GM12878 (cell line): ENCODE measurements at places on chromosomes 11 and 22. TPM values are rescaled to one million over a fixed set of nuclear protein-coding genes. Genes with fewer than 3 reads are reported as not detected.

Gene TIMP3
- 0.40 and 0.74 TPM in 2 replicates for total RNA-seq

Gene CLMP
- 0.19 and 0.21 TPM in 2 replicates for total RNA-seq

Gene BATF2
- total RNA-seq = 0.98 and 1.1 TPM in 2 replicates

Gene TTC28
- total RNA-seq = 5.8 and 8.4 TPM in 2 replicates

Gene RBX1
- total RNA-seq = 87.9 and 91.1 TPM in 2 replicates

- H3K27me3 ChIP-seq = no peaks in the 10 kb centered on the region
- H3K4me1 ChIP-seq = no peaks in the 10 kb centered on the region
- no peak overlapping the region for H3K27ac ChIP-seq
- no peaks in the 10 kb centered on the region for H3K36me3 ChIP-seq
- no peak overlapping the region for H3K4me3 ChIP-seq
These were observed 564.1 kb downstream of the CNTN5 start for GRCh38 chr11:99584830-99585229.

GRCh38 chr11:64933935-64934681, 1.6 kb downstream of the GPHA2 start:
- H3K36me3 ChIP-seq = no peaks in the 10 kb centered on the region
- no peak overlapping the region for H3K27ac ChIP-seq
- no peak overlapping the region for H3K4me3 ChIP-seq
- H3K27me3 ChIP-seq = no peaks in the 10 kb centered on the region; the same call in 1 of the 2 replicates
- DNase-seq = no peak
- no peaks in the 10 kb centered on the region for H3K4me1 ChIP-seq

DNA sequence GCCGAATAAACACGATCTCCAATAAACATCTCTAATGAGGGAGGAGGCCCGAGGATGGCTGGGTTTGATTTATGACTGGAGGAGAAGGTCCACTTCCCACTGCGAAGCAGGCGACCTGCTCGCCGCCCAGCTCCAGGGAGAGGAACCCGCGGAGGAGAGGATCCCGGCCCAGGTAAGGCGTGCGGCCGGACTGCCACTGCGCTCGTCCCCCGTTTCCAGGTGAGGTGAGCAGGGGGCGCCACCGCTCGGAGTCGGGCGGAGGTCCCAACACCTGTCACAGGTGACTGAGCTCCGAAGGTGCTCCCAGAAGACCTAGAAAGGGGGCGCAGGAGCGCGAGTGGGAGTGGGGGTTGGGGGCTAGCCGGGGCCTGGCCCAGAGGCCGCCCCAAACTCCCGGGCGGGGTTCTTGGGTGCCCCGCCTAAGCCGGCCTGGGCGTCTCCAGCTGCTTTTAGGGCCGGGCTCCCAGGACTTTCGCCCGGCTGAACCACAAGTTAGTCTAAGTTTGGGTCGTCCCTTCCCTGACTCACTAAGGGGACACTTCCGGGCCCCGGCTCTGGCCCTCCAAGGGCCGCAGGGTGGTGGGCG, 5.4 kb upstream of the PAX6 start:
- no peaks in the 10 kb centered on the region for H3K36me3 ChIP-seq
- H3K4me3 ChIP-seq = peak overlapping the region; percentile 24; the same call in 1 of the 2 replicates
- no peak overlapping the region for H3K27ac ChIP-seq
- H3K27me3 ChIP-seq = peaks cover 62% of the 10 kb centered on the region
- DNase-seq = no peak

DNA sequence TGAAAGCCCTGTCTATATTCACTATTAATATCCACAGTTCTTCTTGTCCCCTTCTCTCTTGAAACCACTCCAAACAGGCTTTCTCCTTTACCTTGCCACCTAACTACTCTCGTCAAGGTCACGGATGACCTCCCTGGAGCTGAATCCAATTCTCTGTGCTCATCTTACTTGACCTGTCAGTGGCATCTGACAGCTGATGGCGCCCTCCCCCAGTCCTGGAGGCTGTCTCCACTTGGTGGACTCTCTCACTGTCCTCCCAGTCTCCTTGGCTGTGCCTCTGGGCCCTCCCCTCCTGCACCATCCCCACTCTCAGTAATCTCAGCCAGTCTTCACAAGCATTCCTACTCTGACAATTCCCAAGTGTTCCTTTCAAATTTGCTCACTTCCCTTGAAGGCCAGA, 8.7 kb downstream of the TNKS1BP1 start:
- H3K4me3 ChIP-seq = no peak overlapping the region
- H3K36me3 ChIP-seq = peaks cover 1% of the 10 kb centered on the region; the same call in 1 of the 2 replicates
- no peak overlapping the region for H3K27ac ChIP-seq
- no peak for DNase-seq

GRCh38 chr11:1564535-1565172, 7.4 kb downstream of the DUSP8 start:
- no peak overlapping the region for H3K27ac ChIP-seq
- no peak overlapping the region for H3K4me3 ChIP-seq
- H3K4me1 ChIP-seq = no peaks in the 10 kb centered on the region
- H3K27me3 ChIP-seq = no peaks in the 10 kb centered on the region
- DNase-seq = no peak
- no peaks in the 10 kb centered on the region for H3K36me3 ChIP-seq

GRCh38 chr11:61885166-61885778, 6.1 kb downstream of the FADS3 start:
- no peaks in the 10 kb centered on the region for H3K36me3 ChIP-seq
- H3K27me3 ChIP-seq = no peaks in the 10 kb centered on the region
- DNase-seq = no peak
- peaks cover 15% of the 10 kb centered on the region for H3K4me1 ChIP-seq

- H3K27ac ChIP-seq = no peak overlapping the region
- no peak for DNase-seq
- no peak overlapping the region for H3K4me3 ChIP-seq
- no peaks in the 10 kb centered on the region; the same call in 1 of the 2 replicates for H3K27me3 ChIP-seq
These were observed 6.5 kb downstream of the LINC01488 start for GRCh38 chr11:69487849-69488542.

DNA sequence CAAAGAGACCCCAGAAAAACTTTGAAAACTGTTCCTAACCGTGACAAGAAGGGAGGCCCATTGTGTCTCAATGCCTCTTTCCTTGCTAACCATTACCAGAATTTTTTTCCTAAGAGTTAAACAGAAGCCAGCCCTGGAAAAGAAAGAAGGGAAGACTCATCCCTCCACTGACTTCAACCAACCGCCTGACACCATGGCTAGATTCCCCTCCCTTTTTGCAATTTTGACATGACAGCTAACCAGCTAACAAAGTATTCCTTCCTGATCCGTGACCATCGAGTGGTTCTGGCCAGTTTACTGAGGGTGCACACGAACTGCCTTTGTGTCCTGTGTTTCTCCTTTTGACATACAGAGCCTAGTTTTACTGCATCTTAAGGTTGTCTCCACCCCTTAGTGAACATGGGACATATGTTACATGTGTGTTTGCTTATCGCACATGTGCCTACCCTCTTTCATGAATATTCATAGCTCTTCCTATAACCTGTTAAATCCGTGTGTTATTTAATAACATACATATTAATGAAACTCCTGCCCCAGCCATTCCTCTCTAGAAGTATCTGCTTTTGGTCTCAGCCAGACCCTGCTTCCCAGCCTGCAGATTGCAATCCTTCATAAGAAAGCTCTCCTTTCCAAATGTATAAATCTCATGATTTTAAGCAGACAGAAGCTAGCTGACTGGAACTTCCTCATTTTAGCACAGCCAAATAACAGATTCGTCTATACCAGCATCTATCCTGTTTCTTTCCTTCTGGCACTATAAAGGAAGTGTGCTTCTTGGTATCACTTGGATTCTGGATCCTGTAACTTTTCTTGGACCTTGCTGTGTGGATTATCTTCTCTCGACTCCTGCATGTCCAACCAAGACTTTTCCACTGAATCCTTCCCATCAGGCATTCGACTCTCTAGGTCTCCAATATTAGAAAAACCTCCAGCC, 37.8 kb downstream of the RASSF10 start:
- DNase-seq = no peak
- H3K27ac ChIP-seq = no peak overlapping the region
- H3K4me1 ChIP-seq = no peaks in the 10 kb centered on the region
- H3K36me3 ChIP-seq = no peaks in the 10 kb centered on the region

DNA sequence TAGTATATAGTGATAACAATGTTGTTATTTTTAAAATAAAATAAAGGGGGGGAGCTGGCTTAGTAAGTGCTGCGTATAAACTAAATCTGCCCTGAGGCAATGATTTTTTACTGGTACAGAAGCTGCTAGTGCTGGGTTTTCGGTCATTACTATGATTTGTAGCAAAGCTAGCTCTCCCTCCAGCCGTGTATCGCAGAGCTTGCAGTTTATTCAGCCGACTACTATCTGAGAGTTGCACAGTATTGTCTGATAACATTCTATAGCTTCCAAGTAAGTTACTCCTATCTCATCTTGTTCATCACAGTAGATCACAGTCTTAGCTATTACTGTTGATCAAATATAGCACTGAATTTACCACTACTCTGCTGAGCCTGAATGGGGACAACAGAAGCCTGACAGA, 805.5 kb upstream of the ARHGAP42 start:
- H3K27me3 ChIP-seq = no peaks in the 10 kb centered on the region
- H3K4me1 ChIP-seq = no peaks in the 10 kb centered on the region
- H3K36me3 ChIP-seq = no peaks in the 10 kb centered on the region
- no peak overlapping the region for H3K27ac ChIP-seq
- no peak overlapping the region for H3K4me3 ChIP-seq

- no peak for DNase-seq
- no peak overlapping the region for H3K4me3 ChIP-seq
- H3K27me3 ChIP-seq = no peaks in the 10 kb centered on the region
- H3K27ac ChIP-seq = no peak overlapping the region
These were observed 31.8 kb downstream of the USP35 start for GRCh38 chr11:78220218-78221157.

DNA sequence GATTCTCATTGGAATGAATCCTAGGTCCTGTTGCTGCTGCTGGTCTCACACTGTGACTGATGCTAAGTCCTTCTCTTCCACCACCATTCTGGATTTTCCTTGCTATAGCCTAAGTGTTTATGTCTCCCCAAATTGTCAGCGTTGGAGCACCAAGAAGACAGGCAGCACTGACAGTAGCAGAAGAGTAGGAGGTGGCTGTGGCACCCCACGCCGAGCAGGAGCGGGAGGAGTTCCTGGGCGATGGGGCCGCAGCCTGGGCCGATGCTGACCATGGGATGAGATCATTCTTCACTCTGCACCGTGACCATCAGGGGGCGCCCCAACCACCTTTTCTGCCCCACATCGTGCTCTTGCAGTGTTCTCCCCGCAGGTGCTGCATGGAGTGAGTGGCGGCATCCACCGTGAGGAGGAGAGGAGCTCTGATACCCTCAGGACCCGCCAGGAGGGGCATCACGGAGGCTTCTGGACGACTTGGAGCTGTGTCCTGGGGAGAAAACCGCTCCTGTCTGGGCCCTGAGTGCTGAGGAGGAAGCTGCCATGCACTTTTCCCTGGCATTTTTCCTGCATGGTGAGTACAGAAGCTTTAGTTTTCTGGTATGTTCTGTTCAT, 57.0 kb downstream of the LRRC74B start:
- H3K4me1 ChIP-seq = no peaks in the 10 kb centered on the region
- H3K27me3 ChIP-seq = no peaks in the 10 kb centered on the region
- no peak overlapping the region for H3K27ac ChIP-seq
- H3K4me3 ChIP-seq = no peak overlapping the region
- H3K36me3 ChIP-seq = no peaks in the 10 kb centered on the region
- DNase-seq = no peak

DNA sequence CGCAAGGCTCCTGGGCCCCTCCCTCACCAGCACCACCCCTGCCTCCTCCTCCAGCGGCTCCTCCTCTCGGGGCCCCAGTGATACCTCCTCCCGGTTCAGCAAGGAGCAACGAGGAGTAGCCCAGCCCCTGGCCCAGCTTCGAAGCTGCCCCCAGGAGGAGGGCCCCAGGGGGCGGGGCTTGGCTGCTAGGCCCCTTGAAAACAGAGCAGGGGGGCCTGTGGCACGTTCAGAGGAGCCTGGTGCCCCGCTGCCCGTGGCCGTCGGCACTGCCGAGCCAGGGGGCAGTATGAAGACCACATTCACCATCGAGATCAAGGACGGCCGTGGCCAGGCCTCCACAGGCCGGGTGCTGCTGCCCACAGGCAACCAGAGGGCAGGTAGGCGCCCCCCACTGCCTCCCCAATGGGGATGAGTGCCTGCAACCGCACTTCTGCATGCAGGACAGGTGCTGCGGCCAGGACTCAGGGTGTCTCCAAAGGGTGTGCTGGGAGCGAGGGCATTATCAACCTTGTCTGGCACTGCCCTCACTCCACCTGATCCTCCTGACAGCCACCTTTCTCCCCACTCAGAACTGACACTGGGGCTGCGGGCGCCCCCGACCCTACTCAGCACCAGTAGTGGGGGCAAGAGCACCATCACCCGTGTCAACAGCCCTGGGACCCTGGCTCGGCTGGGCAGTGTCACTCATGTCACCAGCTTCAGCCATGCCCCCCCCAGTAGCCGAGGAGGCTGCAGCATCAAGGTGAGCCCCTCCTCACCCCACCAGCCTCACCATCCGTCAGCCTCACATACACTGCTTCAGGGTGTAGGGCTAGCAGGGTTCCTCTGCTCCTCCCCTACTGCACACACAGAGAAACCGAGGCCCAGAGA, 10.2 kb downstream of the SMTN start:
- no peaks in the 10 kb centered on the region; the same call in 1 of the 2 replicates for H3K4me1 ChIP-seq
- DNase-seq = no peak
- H3K4me3 ChIP-seq = no peak overlapping the region
- H3K27me3 ChIP-seq = no peaks in the 10 kb centered on the region

DNA sequence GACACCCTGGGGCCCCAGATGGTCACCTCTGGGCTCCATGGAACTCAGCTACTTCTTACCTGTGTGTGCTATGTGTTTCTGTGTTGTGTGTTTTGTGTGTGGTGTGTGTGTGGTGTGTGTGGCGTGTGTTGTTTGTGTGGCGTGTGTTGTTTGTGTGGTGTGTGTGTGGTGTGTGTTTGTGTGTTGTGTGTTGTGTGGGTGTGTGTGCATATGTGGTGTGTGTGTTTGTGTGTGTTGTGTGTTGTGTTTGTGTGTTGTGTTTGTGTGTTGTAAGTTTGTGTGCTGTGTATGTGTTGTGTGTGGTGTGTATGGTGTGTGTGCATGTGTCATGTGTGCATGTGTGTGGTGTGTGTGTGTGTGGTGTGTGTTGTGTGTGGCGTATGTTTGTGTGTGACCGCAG, 3.8 kb upstream of the WNT7B start:
- H3K27ac ChIP-seq = no peak overlapping the region
- H3K27me3 ChIP-seq = no peaks in the 10 kb centered on the region
- no peak overlapping the region for H3K4me3 ChIP-seq
- DNase-seq = no peak
- peaks cover 3% of the 10 kb centered on the region for H3K4me1 ChIP-seq
- no peaks in the 10 kb centered on the region for H3K36me3 ChIP-seq
